HFFc6 (cell line): ENCODE measurements at places on chromosomes 2 and 18.

- DNase-seq, result peak; percentile 15
These were observed 82.8 kb downstream of the SLC25A12 start for GRCh38 chr2:171811245-171811628.

DNA sequence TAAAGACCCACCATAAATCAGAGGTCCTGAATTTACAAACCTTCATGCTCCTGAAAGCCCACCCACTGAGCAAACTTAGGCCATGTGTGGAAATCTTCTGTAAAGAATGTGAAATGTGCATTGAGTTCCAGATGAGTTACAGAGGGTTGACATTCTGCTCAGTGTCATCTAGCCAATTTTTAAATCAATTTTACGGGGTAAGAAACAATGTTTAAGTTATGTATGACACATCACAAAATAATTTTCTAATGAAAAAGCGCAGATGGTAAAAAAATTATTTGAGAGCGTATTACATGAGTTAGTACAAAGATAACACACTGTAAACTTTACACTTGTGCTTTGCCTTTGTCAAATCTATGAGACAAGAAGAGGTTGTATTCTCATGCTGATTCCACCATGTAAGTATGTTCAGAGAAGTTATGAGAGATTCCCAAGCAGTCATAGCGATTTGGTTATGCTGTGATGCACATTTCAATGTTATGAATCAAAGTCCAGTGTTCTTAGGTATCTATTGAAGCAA is 446.3 kb downstream of the ADCYAP1 start:
- DNase-seq, result no peak

DNA sequence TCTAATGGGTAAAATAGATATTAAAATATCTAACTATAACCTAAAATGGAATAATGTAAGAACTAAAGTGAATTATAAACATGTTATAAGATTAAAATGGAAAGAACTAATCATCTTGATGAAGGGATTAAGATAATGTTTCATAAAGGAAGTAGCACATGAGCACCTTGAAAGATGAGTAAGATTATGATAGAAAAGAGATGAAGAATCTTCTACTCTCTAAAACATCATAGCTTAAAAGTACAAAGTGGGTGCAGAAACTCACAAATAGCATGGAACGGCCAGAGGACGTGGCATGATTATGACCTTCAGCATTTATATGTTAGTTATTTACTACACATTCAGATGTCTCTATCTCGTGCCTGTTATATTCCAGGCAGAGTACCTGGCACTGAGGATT is 76.2 kb upstream of the COL5A2 start:
- no peak for DNase-seq

DNA sequence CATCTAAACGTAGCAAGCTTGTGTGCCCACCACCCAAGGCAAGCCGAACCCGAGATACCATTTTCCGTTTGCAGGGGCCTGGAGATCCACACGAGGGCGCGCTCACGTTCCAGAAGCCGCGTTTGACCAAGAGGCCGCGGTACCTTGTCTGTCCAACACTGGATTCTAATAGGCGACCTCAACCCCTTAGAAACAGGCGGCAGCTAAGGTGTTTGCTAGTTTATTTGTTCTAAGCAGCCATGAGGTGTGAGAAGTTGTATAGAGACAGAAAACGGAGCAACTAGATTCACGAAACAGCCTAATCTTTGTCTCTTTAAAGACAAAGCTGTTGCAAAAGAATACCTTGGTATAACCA is 4.2 kb downstream of the HOXD11 start:
- DNase-seq, result no peak

GRCh38 chr2:227491386-227491785 is 19.4 kb downstream of the AGFG1 start:
- no peak for DNase-seq

- peak; percentile 56 for DNase-seq
These were observed 142.4 kb downstream of the ZFP36L2 start for GRCh38 chr2:43083710-43084698.

GRCh38 chr2:20334605-20335203 is 15.9 kb downstream of the PUM2 start:
- no peak for DNase-seq

GRCh38 chr2:163658556-163658955 is 77.3 kb downstream of the FIGN start:
- no peak for DNase-seq

- peak; percentile 65 for DNase-seq
These were observed 678.6 kb upstream of the CDH2 start for GRCh38 chr18:28855524-28855923.

DNA sequence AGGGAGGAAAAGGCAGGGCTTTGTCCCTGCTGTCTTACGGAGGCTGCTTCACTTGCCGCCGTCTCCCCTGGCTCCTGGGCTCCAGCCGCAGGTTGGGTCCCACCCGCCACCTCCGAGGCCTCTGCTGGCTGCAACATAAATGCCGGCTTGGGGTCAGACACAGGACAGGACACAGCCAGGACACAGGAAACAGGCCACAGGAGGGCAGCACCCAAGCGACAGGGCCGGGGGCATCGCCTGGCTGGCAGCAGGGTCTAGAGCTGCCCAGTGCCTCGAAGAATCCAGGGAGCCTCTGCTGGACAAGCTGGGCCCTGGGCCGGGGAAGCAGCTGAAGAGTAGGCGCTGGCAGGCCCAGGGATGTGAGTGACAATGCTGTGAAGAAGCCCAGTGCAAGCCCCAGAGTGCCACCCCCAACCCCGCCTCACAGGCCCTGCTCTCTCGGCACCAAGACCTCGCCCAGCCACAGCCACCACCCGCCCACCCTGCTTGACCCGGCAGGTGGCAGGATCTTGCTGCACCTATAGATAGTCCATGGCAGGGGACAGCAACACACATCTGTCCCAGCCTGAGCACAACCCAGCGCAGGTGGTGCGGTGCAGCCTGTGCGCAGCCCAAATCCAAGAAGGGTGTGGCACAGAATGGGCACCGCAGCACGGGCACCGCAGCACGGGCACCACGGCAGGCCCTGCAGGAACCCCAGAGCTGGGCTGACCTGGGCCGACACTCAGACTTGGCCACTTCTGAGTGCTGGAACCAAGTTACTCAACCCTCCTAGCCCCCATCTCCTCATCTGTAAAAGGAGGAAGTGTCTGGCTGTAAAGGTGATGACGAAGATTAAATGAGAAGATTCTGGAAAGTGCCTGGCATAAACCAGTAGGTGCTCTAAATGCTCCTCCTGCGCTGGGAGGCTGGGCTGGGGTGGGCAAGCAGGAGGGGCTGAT is 55.6 kb downstream of the BIN1 start:
- no peak for DNase-seq

DNA sequence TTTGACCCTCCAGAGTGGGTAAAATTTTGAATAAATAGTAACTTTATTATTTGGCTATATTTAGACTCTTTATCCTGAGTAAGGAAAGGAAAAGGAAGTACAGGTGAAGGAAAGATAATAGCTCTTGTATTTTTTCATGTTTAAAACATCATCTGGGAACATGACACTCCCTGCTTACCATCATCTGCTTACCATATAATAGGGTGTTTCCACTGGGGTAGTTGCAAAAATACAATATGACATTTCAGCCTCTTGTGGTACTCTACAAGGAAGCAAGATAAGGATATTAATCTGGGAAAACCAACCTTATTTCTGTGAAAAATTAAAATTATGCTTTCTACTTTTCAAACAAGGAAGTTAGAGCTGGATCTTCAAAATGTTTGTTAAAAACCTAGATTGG is 9.9 kb downstream of the RELCH start:
- no peak for DNase-seq

DNA sequence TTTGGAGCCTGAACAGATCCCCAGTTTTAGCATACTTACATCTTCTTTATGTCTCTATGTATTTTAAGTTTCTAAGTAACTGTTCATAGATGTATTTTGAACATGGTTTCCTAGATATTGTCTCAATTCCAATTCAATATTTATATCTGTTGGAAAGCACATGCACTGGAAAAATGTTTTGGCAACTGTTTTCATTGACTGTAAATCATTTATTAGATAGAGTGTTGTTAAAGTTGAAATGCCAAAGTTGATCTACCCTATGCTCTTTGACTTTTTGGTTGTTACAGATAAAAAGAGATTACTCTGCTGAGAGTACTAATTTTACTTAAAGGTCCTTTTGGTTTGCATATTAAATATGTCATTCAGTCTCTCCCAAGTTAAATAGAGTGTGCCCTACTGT is 345.0 kb upstream of the NRP2 start:
- no peak for DNase-seq

DNA sequence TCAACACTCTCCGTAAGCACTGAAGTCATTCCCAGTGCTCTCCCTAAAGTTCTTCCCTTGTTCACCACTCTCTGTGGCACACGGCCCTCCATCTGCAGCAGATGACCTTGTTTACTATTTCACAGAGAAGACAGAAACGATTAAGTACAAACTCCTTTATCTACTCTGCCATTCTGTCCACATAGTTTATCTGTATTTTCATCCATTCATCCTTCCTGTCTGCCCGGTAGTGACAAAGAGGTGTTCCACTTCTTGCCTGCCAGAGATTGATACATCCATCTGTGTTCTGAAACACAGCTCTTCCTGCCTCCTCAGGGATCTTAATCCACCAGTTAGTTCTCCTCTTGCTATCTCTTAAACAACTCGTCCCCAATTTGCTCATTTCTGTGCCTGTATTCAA is 77.9 kb upstream of the CD226 start:
- DNase-seq, result no peak

DNA sequence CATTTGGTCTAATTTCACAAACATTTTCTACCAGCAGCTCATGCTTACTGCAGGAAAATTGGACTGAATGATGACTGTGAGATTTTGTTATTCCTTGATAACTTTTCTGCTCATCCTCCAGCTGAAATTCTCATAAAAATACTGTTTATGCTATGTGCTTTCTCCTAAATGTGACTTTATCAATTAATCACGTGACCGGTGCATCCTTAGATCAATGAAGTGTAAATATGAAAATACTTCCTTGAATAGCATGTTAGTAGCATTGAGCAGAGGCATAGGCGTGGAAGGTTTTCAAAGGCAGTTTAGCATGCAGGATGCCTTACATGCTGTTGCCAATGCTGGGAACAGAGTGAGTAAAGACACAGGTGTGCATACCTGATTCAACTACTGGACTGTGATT is 1002.5 kb downstream of the CBLN2 start:
- DNase-seq, result no peak

- DNase-seq, result no peak
These were observed 201.1 kb downstream of the THSD7B start for GRCh38 chr2:136966485-136966884.

GRCh38 chr2:145573608-145574007 is 1053.7 kb upstream of the ZEB2 start:
- no peak for DNase-seq

DNA sequence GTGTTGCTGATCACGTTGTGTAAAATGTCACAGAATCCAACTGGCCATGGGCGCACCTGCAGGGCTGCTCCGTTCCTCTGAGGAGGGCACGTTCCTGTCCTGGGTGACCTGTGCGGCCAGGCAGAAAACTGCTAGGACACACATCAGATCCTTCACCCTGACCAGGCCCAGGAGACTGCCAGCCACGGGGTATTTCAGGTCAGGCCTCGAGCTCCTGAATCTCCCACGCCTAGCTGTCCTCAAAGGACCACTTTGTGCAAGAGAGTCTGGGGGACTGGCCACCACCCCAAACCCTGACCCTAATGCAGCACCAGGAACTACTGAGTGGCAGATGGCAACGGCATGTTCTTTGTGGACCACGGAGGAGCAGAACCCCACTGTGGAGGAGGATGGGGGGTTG is 11.1 kb downstream of the PRLH start:
- DNase-seq, result no peak

DNA sequence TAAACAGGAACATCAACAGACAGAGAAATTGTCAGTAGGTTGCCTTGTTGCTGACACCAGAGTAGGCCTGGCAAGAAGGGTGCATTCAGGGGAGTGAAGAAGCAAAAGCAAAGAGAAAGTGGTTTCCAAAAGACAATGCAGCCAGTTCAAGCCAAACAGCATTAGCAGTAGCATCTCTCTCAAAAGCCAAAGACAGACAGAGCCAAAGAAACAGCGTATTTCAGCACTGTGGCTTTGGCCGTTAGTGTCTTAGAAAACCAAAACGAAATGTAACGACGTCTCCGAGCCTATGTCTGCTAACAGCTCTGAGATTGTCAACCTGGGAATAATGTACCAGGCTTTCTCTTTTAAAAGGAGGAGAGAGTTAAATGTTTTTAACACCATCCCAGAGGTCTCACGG is 178.6 kb downstream of the NRP2 start:
- no peak for DNase-seq

- DNase-seq, result no peak
These were observed 154.6 kb downstream of the EVA1A start for GRCh38 chr2:75406131-75406581.

DNA sequence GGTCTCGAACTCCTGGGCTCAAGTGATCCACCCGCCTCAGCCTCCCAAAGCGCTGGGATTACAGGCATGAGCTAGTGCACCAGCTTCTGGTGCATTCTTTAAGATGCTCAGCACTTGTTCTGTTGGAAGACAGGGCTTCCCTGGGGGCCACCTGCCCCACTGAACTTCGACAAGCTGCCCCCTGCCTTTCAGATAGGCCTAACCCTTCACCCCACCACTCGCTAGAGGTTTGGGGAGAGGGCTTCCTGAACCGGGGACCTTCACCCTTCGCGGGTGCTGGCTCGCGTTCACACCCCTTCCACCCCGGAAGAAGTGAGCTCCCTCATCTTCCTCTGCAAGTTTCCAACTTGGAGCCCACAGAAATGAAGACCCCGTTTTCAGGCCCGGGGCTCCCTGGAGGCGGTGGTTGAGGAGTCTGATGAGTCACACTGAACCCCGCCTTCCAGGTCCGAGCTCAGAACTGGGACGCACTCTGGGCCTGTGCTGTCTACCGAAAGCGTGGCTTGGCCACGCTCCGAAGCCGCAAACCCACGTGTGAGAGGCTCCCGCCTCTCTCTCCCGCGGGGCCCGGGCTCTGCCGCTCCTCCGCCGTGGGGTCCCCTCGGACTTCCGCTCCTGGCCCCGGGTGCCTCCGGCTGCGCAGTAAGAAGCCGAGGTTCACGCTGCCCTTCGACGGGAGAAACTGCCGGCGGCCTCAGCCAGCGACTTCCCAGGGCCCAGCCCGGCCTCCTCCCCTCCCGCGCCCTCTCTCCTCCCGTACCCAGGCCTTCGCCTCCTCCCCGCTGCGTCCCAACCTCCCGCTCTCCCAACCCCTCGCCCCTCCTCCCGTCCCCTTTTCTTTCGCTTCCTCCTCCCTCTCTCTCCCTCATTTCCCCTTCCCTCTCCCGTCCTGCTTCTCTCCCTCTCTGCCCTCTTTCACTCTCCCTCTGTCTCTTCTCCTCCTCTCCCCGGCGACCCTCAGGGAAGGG is 47.5 kb upstream of the SP3 start:
- no peak for DNase-seq
